ENCODE measurements at places on chromosomes 2 and 18. TPM values are rescaled to one million over a fixed set of nuclear protein-coding genes. Genes with fewer than 3 reads are reported as not detected.

CYP27C1 gene
- 4.3 TPM for total RNA-seq

ALPG gene
- 0.22 TPM for total RNA-seq

ATP6V1B1 gene
- total RNA-seq, result 0.32 TPM

GCG gene
- not detected for total RNA-seq

RUFY4 gene
- total RNA-seq, result not detected

CYB5A gene
- 120 TPM for total RNA-seq

RGPD3 gene
- 0.10 TPM for total RNA-seq

SKOR2 gene
- not detected for total RNA-seq

DUSP19 gene
- total RNA-seq, result 0.70 TPM

UGT1A4 gene
- 0.05 TPM for total RNA-seq

SCN3A gene
- total RNA-seq, result not detected

TMEM200C gene
- total RNA-seq, result not detected

CD28 gene
- total RNA-seq, result not detected

SUPT7L gene
- total RNA-seq, result 30.9 TPM

HJURP gene
- total RNA-seq, result 89.5 TPM

NETO1 gene
- not detected for total RNA-seq

KDSR gene
- 31.8 TPM for total RNA-seq

DSC3 gene
- 1.8 TPM for total RNA-seq

TRIM54 gene
- 0.68 TPM for total RNA-seq

RNPEPL1 gene
- 39.4 TPM for total RNA-seq

GAL3ST2 gene
- total RNA-seq, result 0.36 TPM

STARD6 gene
- total RNA-seq, result not detected

RAD51AP2 gene
- total RNA-seq, result not detected

CD8B2 gene
- not detected for total RNA-seq

MAP3K19 gene
- total RNA-seq, result not detected

TRAPPC12 gene
- 67.8 TPM for total RNA-seq

UGT1A5 gene
- not detected for total RNA-seq

NEU2 gene
- total RNA-seq, result not detected

C2orf15 gene
- 0.46 TPM for total RNA-seq

AGXT gene
- total RNA-seq, result not detected

CNTNAP5 gene
- not detected for total RNA-seq

SCYGR4 gene
- total RNA-seq, result not detected

GRB14 gene
- 3.5 TPM for total RNA-seq

SLC38A11 gene
- total RNA-seq, result not detected

CLEC4F gene
- not detected for total RNA-seq
